ENCODE measurements at places on chromosomes 6 and 20. TPM values are rescaled to one million over a fixed set of nuclear protein-coding genes. Genes with fewer than 3 reads are reported as not detected.

- DNase-seq, result no peak
Observed at GRCh38 chr6:13435477-13436246, 51.7 kb downstream of the GFOD1 start.

- DNase-seq, result no peak
Observed at GRCh38 chr6:142914369-142914768, 30.6 kb downstream of the HIVEP2 start.

DNA sequence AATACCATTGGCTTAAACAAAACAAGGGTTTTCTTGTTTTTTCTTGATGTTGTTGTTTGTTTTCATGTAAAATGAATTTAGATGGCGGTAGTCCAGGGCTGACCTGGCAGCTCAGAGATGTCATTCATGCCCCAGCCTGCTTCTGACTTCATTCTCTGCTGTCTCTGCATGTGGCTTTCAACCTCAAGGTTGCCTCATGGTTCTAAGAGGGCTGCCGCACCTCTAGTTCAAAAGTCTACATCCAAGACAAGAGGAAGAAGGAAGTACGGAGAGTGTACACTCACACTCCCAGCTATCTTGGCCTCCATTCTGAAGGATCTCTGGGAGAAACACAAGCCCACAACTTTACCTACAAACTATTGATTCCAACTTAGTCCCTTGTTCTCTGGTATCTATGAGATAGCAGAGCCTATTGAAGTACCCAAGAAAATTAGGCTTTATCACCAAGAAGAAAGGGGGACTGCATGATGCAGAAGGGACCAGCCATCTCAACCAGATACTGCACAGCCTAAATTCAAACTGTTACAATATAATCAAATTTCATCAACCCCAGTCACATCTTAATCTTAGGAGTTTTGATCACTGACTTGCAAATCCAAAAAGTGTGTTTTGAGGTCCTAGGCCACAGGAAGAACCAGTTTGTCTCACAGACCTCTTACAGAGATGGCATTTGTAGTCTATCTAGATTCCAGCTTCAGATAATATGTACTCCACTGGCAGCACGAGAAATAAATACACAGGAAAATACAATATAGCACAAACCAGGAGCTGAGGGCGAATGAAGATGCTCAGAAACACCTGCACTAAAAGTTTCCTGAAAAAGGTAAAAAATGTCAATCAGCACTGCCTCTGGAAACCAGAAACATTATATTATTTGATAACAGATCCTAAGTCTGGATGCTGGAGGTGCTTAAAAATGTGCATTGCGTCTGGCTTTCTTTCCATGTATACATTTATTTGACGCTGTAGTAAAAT is 866 bp upstream of the BTN3A3 start:
- DNase-seq, result no peak

DNA sequence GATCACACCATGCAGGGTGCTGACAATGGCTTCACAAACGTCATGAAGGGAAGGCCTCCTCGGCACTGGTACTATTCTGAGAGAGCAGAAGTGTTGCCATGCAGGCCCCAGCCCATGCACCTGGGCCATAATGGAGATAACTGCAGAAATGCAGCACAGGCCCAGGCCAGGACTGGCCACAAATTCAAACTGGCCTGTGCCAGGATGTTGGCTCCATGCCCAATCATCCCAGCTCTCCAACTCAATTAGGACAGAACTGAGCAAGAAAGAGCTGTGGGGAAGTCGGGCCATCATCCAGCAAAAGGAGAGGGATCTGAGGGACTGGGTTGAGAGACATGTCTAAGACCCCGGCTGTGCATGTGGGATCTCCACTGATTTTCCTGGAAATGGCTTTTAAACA is 48.9 kb upstream of the SYNDIG1 start:
- no peak for DNase-seq

DNA sequence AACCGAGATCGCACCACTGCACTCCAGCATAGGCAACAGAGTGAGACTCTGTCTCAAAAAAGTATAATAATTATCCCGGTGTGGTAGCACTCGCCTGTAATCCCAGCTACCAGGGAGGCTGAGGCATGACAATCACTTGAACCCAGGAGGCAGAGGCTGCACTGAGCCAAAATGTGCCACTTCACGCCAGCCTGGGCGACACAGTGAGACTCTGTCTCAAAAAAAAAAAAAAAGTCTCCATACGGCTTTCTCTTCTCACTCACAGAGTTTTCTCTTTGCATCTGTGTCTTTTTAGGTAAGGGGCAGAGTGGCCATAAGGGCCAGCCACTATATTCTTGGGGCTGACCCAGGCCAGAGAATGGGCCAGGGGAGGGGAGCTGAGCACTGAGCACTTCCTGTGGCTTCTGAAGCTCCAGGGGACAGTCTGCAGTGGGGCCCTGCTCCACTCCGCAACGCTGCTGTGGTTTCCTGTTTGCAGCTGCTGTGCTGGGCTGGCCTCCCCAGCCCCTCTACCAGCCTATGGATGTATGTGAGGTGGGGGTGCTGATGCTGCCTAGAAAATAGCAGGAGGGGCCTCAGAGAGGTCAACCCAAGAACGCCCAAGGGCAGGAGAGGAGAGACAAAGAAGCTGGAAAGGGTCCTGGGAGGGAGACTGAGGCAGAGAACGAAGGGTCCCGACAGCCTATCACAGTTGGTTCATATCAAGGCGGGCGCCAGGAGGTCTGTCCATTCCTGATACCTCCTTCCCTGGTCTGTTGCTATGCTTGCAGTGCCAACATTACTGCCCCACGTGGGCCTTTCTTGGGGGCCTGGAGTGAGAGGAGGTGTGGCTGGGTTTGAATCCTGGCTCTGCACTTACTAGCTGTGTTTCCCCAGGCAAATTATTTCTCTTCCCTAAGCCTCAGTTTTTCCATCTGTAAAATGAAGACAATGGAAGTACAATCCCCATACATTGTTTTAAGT is 16.0 kb downstream of the SLA2 start:
- DNase-seq, result no peak

Gene ACTR5
- 16.1 TPM for total RNA-seq

Gene OXT
- not detected for total RNA-seq

GRCh38 chr6:33206864-33207551 is 1.3 kb upstream of the RING1 start:
- peak; percentile 76 for DNase-seq

Gene NRSN1
- not detected for total RNA-seq

GRCh38 chr6:154479351-154479769 is 31.1 kb downstream of the CNKSR3 start:
- no peak for DNase-seq

DNA sequence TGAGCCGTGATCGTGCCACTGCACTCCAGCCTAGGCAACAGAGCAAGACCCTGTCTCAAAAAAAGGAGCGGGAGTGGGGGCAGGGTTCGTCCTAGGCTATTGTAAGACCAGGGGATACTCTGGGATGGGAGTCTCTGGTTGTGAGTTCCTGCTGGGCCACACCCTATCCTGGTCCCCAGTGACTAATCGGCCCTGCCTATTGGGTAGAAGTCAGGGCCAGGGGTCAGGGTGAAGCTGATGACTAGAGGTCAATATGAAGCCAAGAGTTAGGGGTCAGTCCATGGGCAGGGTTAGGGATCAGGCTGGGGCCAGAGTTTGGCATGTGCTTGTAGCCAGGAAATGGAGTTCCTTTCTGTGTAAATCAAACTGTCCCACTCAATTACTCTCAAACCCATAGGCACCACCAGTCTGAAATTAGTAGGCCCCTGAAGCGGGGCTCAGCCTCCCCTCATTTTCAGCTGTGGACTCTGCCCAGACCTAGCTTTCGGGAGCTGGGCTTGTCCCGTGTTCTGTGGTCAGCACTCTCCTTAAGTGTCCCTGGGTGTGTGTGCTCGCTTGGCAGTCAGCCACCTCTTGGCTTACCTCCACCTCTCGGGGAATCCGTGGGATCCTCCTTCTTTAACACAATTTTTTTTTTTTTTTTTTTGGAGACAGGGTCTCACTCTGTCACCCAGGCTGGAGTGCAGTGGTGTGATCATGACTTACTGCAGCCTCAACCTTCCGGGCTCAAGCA is 1.8 kb downstream of the HSPA12B start:
- no peak for DNase-seq

DNA sequence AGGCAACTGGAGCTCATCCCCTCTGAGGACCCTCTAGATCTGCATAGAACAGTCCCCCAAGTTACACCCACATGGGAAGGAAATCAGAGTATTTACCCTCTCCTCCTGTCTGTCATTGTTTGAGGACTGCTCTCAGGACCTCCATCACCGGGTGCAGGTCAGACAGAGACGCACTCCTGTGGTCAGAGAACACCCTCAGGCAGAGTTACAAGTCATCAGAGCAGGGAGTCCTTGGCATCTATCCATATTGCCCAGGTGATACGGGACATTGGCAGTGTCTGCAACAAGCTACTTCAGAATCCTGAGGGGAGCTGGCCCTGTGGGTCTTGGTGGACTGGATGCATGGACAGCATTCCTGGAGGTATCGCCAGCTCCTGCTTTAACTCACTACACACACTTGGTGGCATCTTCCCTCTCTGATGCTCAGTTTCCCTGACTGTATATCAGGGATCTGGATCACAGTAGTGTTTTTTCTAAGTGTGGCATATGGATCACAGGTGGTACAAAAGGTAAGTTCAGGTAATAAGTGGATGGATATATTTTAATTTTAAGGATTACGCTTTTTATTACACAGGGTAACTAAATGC is 15.1 kb upstream of the ISM1 start:
- DNase-seq, result peak; percentile 52

Gene MLIP
- not detected for total RNA-seq

Gene TENT5A
- 6.4 TPM for total RNA-seq

Gene DNMT3B
- 7.3 TPM for total RNA-seq

Gene HDGFL1
- not detected for total RNA-seq

DNA sequence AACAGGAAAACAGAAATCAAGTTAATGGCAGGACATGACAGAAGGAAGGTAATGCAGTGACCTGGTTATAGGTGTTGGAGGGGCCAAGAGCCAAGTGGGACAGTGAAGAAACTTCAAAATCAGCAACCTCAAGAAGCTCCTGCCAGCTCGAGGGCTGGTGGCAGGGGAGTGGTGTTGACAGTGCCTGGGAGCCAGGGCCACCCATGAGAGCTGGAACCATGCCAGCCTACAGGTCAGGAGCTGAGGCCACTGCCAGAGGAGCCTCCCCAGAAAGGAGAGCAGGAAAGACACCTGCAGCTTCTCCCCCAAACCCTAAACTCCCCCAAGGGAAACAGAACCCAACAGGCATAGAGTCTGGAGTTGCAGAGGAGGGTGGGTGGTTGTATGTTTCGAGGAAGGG is 262.1 kb downstream of the LRFN2 start:
- no peak for DNase-seq

GRCh38 chr20:46013322-46013828 is 4.7 kb downstream of the MMP9 start:
- no peak for DNase-seq

GRCh38 chr6:138115877-138116660 is 8.8 kb upstream of the PERP start:
- peak; percentile 77 for DNase-seq

Gene EFCAB8
- not detected for total RNA-seq

DNA sequence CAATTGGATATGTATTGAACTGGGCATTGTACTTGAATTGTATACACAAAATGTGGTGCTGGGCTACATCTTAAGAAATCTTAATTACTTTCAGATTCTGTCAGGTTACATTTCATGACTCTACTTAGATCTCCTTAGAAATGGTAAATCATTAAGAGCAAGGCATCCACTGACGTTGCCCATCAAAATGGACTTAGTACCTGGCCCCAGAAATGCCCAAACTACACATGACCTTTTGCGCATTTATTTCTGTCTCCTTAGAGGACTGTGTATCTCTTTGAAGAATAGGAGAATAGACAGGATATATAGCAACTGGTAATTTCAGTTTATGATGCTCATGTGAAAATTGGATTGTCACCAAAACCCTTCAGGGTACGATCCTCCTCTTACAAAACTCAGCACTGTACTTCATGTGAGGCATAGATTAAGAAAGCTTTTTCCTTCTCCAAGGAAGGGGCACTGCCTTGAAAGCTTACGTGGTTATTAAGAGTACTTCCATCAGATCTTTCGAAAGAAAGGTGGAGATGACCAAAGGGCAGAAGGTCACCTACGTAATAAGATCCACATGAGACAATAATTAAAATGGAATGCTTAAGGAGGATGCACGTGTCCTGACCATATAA is 61.4 kb upstream of the BMP2 start:
- DNase-seq, result peak; percentile 62

DNA sequence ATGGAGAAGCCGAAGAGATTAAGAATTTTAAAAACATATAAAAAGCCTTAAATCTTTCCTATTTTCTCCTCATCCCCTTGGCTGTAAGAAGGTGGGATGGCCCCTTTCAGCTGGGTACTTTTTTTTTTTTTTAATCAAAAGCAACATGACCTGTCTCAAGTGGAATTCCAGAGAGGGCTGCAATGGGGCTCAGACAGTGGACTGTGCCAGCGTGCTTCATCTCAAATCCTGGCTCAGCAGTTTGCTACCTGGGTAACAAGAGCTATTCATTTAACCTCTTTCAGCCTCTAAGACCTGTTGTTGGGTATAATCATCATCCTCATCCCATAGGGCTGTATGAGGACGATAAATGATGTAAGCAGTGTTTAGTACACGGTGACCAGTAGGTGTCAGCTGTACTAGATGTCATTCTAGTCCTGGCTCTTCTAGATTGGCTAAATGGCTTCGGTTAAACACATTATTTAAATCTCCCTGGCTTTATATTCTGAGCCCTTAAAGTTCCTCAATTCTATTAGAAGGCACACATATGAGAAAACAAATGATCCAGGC is 6.9 kb upstream of the PPP1R3G start:
- DNase-seq, result peak; percentile 56

Gene TNFRSF6B
- total RNA-seq, result 41.6 TPM

- no peak for DNase-seq
Observed at GRCh38 chr20:20461551-20461950, 93.6 kb downstream of the INSM1 start.

Gene HLA-DQA1
- not detected for total RNA-seq

Gene NKX2-2
- not detected for total RNA-seq

Gene KHDC1L
- 0.80 TPM for total RNA-seq
